ENCODE measurements at places on chromosomes 5 and 9. TPM values are rescaled to one million over a fixed set of nuclear protein-coding genes. Genes with fewer than 3 reads are reported as not detected.

Gene EQTN
- total RNA-seq: not detected

Gene ADGRV1
- 0.17 TPM for total RNA-seq

Gene PCDHGA5
- 1.6 TPM for total RNA-seq

Gene INSL6
- not detected for total RNA-seq

Gene RETREG1
- total RNA-seq: not detected

Measured in bronchial smooth muscle cell (primary cell).